ENCODE measurements at places on chromosomes 5 and 9.

DNA sequence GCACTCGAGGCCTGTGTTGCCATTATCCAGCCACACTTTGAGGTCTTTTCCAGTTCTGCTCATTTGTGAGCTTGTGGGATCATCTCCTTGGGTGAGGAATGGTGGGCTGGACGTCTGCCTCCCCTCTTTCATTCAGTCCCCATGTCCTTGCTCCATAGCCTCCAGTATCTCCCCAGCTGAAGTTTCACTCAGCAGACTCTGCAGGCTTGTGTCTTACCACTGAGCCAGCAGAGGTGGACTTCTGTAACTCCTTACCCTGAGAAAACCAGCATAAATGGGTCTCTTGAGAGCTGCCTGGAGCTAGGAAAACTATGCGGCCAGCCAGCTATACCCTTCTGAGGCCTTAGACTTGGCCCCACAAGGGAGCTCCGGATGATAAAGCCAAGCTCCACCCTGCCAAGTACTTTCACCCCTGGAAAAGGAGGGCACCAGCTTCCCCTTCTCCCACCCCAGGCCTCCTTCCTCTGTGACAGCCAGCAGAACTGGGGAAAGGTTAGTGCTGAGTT, 12.2 kb downstream of the IRF1 start:
- DNase-seq, result no peak

DNA sequence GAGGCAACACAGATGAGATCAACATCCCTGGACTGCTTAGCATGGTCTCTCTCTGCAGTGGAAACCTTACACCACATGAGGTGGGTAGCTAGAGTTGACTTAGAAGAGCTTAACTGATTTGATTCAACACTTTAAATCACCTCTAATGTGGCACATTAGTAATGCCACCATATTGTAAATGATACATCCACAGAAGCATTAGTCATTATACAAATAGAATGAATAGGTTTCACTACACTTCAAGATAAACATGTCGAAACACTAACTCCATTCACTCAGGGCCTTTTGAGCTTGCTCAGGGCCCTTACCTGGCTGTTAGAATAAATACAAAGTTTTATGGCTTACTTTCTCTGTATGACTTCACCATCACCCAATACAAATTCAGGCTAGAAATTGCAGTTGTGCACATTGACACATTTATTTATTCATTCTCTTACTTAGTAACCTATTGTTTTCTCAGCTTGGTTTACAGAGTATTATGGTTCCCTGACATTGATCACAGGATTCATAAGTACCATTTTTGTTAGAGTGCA, 9.3 kb upstream of the SMAD5 start:
- DNase-seq, result no peak

- no peak for DNase-seq
Measured at GRCh38 chr5:17235731-17236330, 18.4 kb downstream of the BASP1 start.

- no peak for DNase-seq
Measured at GRCh38 chr9:133821601-133822429, 83.7 kb upstream of the SARDH start.

DNA sequence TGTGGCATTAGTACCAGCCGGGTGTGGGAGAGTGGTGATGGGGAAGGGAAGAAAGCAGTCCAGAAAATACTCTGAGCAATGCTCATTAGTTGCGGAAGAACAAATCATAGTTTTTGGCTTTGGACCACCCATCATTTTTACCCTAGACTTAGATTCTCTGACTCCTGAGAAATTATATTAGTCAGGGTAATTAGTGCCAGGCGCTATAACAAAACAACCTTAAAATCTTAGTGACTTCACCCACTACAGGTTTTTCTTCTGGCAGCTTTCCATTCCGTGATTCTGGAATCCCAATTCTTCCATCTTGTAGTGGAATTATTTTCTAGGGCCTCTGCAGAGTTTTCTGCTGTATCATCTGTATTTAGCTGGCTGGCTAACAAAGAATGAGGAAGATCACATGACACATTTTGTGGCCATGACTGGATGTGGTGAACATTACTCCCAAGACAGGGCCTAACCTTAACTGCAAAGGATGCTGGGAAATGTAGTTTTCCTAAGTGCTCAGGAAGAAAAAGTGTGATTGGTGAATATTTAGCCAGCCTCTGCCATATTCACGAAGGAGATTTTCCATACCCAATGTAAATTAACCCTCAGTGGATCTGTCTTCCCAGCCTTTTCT, 373.0 kb upstream of the MEF2C start:
- DNase-seq, result peak; percentile 27

DNA sequence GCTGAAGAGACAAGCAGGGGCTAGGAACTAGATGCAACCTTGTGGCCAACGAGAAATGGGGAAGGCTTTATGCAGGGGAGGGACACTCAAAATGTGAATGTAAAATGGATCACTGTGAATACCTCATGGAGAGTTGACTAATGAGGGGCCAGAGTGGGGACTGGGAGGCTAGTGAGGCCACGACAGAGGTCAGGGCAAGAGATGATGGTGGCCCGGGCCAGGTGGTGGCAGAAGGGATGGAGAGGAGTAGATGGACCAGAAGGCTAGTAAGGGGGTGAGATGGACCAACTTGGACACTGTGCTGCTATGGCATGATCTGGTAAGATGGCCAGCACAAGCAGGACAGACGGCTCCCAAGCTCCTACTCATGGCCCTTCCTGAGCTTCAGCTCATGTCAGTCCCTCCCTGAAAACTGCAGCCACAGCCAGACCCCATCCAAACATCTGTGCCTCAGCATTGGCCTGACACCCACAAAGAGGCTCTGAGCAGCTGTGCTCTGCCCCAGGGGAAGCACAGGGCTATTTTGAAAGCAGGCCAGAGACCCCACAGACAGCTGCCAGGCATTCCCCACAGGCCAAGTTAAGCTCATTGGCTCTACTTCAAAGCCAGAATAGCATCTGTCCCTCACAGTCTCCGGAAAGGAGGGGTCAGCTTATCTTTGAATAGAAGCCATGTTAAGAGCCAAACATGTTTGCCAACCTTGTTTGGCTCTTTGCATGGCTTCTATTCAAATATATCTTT, 22.1 kb downstream of the P4HA2 start:
- DNase-seq, result no peak

- no peak for DNase-seq
Measured at GRCh38 chr5:169417676-169418075, 116.7 kb upstream of the SLIT3 start.

DNA sequence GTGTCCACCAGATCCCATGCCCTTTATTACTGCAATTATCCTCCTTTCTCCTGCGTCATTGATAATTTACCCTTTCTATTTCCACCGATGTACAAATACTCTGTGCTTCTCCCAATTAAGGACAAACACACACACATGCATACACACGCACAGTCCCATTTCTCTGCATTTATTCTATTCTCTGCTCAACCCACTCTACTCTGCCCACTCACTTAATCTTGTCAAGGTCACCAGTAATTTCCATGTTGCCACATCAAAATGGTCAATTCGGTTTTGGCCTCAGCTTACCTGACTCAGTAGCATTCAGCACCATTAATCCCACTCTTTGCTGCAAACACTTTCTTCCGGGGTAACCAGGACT, 14.6 kb upstream of the STRBP start:
- no peak for DNase-seq

GRCh38 chr5:75584641-75585040, 26.6 kb upstream of the ANKDD1B start:
- no peak for DNase-seq

GRCh38 chr5:125775896-125776295, 647.3 kb upstream of the GRAMD2B start:
- no peak for DNase-seq

DNA sequence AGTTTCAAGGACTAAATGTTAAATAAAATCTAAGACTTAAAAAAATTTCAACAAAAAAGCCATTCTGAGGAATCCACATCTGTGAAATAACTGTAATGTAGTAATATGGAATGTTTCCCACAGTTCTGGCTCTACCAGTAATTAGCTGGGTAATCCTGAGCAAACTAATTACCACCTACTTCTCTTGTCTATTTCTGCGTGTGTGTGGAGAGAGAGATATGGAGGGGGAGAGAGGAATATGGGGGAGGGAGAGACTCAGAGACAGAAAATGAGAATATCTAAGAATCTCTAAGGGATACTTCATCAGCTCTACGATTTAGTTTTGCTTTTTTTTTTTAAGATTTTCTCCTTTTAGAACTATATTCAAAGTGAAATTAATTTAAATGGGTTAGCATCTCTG, 28.0 kb downstream of the TBCA start:
- DNase-seq, result no peak

- DNase-seq, result no peak
Measured at GRCh38 chr5:61673007-61673735, 341.1 kb downstream of the ZSWIM6 start.

GRCh38 chr5:160382346-160382745, 11.9 kb upstream of the C1QTNF2 start:
- no peak for DNase-seq

GRCh38 chr5:2261004-2261703, 378.4 kb upstream of the IRX4 start:
- no peak for DNase-seq

DNA sequence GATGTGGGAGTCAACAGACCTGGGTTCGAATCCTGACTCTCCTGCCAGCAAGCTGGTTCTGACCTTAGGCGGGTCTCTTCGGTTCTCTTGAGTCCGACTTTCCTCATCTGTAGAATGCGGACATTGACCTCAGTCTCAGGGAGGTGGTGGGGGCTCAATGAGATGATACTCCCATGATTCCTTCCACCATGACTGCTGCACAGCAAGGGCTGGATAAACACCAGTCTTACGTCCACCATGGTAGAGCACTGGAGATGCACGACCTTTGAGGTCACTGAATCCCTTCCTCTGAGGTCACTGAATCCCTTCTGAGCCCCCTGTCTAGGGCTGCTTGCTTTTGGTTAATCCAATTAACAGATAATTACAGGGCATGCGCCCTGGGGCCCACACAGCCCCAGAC, 12.5 kb upstream of the SMIM23 start:
- DNase-seq, result no peak

DNA sequence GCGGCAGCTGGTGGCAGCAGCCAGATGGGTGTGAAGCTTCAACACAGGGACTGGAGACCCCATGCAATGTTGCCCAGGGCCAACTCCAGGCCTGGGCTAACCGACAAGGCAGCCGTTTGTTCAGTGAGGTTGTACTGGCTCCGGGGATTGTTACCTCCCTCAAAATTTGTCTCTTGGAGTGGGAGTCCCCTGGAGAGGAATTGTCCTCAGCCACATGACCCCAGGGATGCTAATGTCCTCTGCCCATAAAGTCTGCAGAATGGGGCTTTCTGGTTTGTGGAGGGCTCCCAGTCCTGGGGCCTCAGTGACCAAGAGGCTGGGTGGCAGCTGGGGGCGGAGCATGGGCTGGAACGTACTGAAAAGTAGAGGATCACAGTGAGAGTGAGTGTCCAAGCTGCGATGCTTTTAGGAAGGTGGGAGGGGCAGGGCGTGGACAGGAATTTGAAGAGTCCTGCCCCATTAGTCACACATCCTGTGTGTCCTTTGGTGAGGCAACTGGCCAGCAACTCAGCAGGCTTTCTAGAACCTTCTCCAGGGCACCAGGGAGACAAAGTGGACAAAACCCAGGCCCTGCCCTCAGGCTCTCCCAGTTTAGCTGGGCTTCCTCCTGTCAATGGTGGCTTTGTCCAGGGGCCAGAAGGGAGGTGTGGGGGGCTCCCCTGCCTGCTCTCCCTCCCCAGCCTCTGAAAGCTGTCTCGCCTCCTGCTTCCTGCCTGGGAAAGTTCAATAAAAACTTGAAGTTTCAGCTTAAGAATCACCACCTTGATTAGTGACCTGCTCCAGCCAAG, 114.0 kb downstream of the NSG2 start:
- no peak for DNase-seq

DNA sequence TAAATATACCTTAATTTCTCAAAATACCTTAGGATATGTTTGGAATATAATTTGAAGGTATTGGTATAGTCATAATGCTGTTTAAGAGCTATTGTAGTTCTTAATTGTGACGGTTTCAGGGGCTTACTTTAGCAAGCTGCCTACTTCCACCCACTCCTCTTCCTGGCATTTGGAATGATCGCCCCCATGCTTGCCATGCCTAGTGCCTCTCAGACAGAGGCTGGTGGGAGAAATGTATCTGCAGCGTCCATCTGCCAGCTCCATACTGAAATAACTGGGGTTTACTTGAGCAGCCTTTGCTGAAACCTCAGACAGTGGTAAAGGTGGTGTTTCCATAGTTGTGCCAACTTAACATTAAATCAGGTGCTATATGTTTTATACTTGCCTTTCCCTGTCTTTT, 52.2 kb downstream of the GABRG2 start:
- DNase-seq, result no peak

- DNase-seq, result no peak
Measured at GRCh38 chr5:34639852-34640626, 16.1 kb upstream of the RAI14 start.

DNA sequence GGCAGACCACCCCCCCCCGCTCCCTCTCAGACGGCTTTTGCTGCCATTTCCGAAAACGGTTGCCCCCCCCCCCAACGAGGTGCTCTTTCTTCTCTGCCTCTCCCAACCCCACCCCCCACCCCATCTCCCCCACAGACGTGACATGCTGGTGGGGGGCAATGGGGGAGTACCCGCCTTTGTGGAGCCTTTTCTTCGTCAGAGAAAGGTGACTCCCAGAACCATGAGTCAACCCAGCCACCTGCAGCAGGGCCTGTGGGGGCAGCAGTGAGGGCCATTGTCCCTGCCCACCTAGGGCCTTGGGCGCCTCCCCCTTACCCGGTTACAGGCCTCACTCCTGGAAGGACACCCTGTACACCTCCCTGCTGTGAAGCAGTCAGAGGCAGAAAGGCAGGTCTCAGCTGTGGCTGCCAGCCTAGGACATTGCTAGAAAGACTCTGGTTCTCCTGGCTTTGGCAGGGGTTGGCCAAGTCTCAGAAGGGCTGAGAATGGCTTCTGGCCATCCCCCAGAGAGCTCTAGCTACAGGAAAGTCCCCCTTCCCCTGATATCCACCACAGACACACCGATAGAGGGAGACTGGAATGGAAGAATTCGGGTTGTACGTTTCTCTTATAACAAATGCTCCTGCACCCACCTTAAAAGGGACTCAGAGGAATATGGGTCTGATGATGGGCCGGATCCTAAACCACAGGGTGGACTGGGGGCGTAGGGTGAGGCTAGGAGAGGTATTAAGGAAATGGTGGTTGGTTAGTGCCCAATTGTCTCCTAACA, 2.2 kb downstream of the DNAJB5 start:
- DNase-seq, result no peak

DNA sequence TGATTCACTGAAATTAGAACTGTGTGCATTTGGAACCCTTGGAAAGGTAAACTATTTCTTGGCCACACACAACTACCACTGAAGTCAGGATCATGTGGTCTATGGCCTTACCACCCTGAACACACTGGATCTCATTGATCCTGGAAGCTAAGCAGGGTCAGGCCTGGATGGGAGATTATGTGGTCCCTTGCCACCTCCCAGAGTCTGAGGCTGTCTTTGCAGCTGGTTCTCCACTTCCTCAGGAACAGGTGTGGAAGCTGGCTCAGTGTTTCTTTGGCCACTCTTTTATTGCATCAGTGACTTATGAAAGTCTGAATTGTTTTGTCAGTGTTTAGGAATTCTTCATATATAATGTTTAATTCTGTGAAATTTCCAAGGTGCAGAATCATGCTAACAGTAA, 89.2 kb downstream of the TEK start:
- no peak for DNase-seq

- no peak for DNase-seq
Measured at GRCh38 chr5:171639966-171640365, 145.7 kb upstream of the SMIM23 start.

GRCh38 chr9:69471433-69471832, 146.4 kb downstream of the ENTREP1 start:
- no peak for DNase-seq

GRCh38 chr9:87973730-87974292, 522 bp downstream of the CDK20 start:
- no peak for DNase-seq

Data from GM04503 (cell line).